ENCODE measurements at places on chromosomes 7 and 10.
A peak's percentile ranks its signal among the peaks of the same experiment; 100 is the strongest.

GRCh38 chr7:25994433-25994994, 157.5 kb upstream of the NFE2L3 start:
- DNase-seq: no peak

GRCh38 chr10:72061491-72061890, 26.9 kb downstream of the SPOCK2 start:
- DNase-seq: no peak

GRCh38 chr7:102830197-102830596, 81.4 kb downstream of the FAM185A start:
- no peak for DNase-seq

DNA sequence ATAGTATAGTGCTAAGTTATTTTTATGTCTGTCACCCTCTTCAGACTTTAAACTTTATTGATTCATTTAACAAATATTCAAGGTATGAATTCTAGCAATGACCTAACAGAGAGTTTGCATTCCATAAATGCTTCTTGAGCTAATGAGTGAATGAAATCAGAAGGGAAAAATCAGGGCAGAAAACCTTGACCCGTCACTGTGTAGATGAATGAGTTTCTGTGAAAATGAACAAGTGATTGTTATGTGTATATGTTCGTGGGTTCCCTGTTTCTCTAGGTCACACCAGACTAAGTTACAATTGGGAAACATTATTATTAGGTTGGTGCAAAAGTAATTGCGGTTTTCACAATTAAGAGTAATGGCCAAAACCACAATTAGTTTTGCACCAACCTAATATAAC, 30.1 kb downstream of the APBB1IP start:
- no peak for DNase-seq

GRCh38 chr7:41886901-41887311, 184.0 kb upstream of the INHBA start:
- DNase-seq: no peak

GRCh38 chr7:100575206-100575631, 1.5 kb upstream of the SAP25 start:
- DNase-seq: no peak

DNA sequence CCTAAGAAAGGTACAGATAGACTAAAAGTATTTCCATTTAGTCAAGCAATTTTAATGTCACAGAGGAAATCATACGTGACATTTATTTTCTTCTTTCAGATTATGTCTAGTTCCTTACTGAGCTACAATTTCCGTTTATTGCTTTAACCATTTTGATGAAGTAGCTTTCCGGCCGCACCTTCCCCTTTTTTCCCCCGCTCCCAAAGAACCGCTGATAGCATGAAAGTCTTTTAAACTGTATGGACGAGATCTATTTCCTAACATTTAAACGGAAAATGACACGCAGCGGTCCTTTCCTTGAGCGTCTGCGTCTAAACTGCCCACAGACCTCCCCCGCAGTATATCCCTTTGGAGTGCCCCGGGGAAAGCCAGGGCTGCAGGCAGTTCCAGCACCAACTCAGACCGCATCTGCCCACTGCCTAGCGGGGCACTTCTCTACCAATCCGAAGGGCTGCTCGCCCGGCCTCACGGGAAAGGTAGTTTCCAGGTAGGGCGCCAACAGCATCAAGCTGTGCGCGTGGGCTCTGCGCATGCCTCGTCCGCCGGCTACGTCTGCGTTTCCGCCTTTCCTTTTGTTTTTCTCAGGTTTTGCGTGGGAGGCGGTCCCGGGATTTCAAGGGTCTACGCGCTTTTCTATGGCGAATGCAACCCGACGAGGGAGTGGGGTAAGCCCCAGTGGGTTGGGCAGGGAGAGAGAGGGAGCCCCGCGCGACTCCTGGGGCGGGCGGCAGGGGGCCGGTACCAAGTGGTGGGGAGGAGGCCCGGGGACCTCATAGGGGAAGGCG, at the start of gene ZNF33A:
ZNF33A (plus strand) TSS at position 557 of the 785 bp plus-strand sequence. CDS start 1,667 bp downstream, outside the sequence.
- peak; percentile 94 for DNase-seq
